ENCODE measurements at places on chromosomes 4 and X.

DNA sequence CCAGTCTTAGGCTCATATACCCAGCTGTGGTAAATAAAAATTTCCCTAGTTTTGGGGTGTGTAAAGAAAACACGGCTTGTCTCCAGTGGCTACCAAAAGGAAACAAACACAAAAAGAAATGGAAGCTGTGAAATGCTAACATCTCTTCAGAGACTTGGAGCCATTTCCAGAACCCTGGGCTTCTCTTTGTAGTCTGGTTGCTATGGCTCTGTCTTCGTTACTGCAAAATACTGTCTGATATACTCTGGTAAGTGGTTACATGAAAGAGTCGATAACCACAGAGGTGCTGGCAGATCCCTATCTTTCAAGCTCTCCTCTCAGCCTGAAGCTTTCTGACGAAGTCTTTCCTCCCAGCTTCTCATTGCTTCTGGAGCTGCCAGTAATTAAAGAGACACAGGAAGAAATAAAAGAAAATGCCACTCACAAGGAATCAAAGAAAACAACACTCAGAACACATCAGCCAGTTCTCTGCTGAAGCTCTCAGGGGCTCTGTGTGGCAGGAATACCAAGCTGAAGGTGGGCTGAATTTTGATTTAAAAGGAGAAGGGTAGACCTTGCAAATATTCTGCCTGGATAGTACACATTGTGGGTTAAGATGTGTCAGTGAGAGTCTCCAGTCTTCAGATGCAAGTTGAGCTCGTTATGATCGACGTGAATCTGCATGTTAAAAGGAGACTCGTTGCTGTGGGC lies 107.6 kb upstream of the FAM9C start:
- no peak for DNase-seq

DNA sequence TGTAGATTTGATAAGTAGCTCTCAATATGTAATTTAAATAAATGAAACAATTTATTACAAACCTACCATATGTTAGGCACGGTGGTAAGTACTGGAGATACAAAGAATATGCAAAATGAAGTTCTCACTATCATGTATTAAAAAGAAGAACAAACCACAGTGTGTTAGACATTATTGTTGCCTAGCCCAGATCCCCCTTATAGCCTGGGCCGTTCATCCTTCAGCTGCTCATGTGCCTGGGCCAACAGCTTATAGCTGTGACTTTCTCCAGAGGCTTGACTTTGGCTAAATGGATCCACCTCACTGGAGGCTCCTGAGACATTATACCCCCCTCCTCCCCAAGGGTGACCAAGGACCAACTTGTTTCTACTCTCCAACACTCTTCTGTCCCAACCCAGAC lies 29.8 kb upstream of the CCNG2 start:
- no peak for DNase-seq

- no peak for DNase-seq
Measured at GRCh38 chrX:132775263-132775823, 183.1 kb downstream of the HS6ST2 start.

DNA sequence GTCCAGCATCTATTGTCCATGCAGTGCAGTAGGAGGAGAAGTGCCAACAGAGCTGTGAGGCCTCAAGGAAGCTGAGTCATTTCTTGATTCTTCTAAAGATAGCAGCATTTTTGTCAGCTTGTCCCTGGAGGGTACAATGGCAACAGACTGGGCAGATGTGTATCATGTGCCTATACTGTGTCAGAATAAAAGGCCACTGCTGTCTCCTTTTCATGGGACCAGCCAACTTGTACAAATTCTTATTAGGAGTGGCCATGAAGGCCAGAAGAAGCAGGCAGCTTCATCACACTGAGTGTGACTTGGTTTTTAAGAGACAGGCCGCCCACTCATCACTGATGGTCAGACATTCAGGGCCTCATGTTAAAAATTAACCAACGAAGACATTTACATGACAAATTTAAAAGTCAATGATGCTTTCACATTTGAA lies 185.0 kb upstream of the FAM241A start:
- no peak for DNase-seq

GRCh38 chrX:46953597-46953996 lies 41.4 kb downstream of the JADE3 start:
- DNase-seq, result no peak

DNA sequence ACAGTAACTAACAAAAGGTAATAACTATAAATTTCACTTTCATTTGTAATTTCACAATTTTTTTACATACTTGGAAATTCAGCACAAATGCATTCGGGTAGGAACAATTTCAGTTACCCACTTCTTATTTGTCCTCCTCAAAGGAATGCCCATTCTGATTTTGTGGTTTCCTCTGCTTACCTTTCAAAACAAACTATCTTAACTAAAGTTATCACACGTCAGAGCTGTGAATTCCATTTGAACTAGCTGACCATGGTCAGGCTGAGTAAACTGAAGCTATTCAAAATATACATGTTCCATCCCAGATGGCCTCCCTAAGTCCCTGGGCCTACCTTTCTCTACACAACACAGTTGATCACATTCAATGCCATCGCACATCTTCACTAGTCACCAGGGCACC lies 4.5 kb downstream of the CTPS2 start:
- DNase-seq, result no peak

Measured in esophagus squamous epithelium (tissue), 5 donors.